ENCODE measurements at places on chromosomes 16 and 17.

- no peak for DNase-seq
Observed at GRCh38 chr16:50351116-50351515, 17.7 kb downstream of the BRD7 start.

- DNase-seq, result no peak
Observed at GRCh38 chr16:48862087-48862532, 252.1 kb upstream of the N4BP1 start.

- DNase-seq, result no peak
Observed at GRCh38 chr17:4087911-4088693, 54.7 kb downstream of the ZZEF1 start.

GRCh38 chr16:66920924-66921680 lies 2.4 kb upstream of the CDH16 start:
- DNase-seq, result no peak

DNA sequence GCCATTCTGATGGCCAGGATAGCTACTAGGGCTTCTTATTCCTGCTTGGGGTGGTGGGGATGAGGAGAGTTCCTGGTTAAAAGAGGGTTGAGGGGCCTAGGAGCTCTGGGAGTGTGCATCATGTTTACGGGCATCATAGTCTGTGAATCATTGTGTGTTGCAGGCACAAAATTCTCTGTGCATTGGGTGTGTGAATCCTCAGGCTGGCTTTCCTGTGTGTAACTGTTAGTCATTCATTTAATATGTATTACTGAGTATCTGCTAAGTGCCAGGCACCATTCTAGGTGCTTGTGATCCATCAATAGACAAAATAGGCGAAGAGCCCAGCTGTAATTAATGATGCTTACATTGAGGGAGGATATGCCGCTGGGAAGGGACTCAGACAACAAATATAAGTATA lies 5.8 kb downstream of the PPY start:
- DNase-seq, result no peak

DNA sequence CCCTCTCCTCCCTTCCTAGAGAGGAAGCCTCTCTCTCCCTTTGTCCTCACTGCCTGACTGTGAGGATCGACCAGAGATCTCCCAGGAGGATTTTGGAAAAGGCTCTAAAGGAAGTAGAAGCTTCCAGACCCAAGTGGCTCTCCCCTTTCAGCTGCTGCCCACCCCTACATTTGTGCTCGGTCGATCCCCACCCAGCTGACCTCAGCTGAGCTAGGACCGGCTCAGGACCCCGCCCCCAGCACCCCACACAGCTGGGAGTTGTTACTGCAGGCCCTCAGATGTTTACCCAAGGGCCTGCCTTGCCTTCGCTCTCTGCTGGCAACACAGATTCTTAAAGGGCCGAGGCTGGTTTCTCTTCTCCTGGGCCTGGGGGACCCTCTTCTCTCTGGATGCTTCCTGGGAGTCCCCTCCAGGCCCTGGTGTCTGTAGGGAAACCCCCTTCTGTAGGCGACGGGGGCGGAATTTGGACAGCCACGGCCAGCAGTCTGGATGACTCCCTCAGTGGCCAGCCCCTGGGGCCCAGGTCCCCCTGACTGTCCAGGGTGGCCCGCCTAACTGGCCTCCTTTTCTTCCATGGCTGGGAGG lies 26.9 kb upstream of the TIMP2 start:
- no peak for DNase-seq

DNA sequence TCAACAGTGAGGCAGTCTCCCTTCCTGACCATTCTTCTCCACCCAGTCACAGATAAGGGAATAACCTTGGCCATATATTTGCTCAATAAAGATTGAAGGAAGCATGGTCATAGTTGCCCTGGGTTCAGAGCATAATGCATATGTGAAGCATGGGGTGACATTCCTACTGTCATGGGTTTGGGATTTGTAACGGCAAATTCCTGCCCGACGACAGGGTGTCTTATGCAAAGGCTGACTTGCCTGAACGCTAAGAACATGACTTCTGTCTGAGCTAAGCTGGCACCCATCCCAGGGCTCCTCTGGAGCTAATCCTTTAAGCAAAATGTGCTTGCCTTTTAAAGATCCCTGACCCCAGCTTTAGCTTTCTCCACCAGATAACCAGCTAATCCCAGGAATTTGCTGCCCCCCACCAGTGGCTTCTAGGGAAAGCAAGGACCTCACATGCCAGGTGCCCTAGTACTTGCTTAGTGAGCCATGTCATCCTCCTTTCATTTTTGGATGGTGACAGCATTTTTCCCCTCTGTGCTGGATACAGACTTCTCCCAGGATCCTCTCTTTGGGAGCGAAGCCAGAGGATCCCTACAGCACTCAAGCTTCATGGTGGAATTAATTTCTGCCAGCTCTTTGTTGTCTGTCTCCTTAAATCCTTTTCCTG lies 11.7 kb downstream of the SLC7A6OS start:
- DNase-seq, result no peak

GRCh38 chr16:10239640-10240039 lies 57.4 kb upstream of the GRIN2A start:
- no peak for DNase-seq

GRCh38 chr17:79946352-79947231 lies 89.1 kb downstream of the TBC1D16 start:
- DNase-seq, result no peak

- no peak for DNase-seq
Observed at GRCh38 chr17:73007407-73007806, 85.1 kb downstream of the SLC39A11 start.

- no peak for DNase-seq
Observed at GRCh38 chr16:88289968-88290401, 92.8 kb upstream of the ZNF469 start.

DNA sequence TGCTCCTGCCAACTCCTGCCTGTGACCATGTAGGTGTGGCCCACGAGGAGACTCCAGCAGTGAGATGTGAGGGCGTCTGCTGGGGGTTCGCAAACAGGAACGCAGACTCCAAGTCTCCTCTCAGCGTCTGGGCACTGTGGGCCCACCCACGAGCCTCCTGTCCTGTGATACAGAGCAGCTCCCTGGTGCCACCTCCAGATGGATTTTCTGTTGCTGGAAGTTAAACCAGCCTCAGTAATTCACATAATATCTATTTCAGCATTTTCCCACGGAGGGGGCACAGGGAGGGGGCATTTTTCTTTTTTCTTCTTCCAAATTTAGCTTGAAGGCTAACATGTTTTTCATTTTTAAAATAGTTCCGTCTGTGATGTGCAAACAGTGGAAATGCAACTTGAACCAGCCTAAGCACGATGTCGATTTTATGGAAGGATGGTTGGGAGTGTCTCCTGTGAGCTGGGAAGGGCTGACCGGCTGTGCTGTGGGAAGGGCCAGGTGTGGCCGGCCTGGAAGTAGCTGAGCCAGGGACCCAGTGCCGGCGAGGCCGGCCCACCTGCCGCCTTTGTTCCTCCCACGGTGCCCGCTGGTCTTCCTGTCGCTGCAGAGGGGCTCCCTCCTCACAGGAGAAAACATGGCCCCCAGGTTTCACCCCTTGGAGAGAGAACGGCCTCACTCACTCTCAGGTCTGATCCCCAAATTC lies 3.9 kb upstream of the RAB40B start:
- DNase-seq, result no peak

- no peak for DNase-seq
Observed at GRCh38 chr17:76683011-76683755, 27.6 kb downstream of the MXRA7 start.

DNA sequence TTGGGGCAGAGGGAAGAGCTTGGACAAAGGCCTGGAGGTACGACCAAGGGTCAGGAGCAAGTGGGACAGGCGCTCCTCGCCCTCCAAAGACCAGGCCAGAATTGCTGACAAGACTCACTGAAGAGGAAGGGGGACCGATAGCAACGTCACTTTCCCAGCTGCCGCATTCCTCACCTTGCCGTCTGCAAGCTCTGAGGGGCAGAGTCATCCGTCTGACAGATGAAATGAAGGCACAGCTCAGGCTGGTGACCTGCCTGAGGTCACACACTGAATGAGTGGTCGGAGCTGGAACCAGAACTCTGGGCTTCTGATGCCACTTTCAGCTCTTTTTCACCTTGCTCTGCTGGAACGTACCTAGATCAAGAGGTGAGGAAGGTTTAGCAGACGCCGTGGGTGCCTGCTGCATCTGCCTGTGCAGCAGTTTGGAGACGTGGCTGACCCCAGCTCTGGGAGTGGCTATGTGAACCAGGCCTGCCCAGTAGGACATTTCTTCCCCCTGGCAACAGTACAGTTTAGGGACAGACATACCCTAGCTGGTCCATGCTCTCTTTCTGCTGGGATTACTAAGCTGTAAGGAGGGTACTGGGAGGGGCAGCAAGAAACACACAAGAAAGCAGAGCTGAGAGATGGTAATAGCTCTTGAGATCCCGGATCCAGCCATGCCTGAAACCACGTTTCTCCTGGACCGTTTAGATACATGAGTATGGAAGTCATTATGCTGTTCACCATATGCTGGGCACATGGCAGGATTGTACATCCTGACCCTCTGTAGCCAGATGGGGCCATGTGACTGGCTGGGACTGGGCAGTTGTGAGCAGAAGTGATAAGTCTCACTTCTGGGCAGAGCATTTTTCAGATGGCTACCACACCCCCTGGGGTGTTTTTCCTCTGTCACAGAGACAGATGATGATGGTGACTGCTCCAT lies 50.9 kb downstream of the IL21R start:
- DNase-seq, result no peak

GRCh38 chr16:22624038-22624799 lies 113.5 kb downstream of the NPIPB5 start:
- no peak for DNase-seq

GRCh38 chr17:3918372-3919122 lies 2.3 kb upstream of the P2RX1 start:
- DNase-seq, result no peak

GRCh38 chr16:68993885-68994284 lies 111.6 kb upstream of the HAS3 start:
- no peak for DNase-seq

GRCh38 chr17:5610956-5611355 lies 26.6 kb upstream of the NLRP1 start:
- no peak for DNase-seq

DNA sequence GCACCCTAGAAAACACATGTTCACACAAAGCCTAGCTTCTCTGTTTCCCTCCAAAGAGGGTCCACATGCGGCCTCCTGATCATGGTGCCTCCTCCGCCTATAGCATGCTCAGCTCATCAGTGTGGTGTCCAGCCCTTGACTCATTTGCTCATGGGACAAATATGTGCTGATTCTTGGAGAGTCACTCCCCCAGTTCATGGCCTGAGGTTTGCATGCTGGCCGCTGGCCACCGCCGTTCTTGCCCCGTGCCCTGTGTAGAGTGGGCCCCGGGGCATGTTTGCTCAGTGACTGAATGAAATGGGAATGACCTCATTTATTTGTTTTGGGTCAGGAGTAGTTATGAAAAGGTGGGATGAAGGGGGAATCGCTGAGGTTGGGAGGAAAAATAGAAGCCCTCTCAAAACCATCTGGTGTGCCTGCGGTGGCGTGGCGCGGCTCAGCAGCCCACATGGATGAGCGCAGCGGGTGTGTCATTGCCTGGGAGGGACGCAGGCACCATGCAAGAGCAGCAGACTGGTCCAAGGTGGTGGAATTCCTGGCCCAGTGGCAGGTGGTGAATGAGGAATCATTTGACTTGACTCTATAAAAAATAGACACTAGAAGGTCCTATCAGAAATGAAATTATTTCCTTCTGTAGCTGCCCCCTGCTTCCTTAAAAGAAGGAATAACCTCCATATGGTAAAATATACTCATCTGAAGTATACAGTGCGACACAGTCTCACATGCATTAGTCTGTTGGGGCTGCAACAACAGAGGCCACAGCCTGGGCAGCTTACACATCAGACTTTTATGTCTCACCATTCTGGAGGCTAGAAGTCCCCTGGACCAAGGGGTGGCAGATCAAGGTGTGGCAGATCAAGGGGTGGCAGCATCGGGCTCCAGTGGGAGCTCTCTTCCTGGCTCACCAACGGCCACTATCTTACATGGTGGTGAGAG lies 31.7 kb downstream of the CRISPLD2 start:
- no peak for DNase-seq

DNA sequence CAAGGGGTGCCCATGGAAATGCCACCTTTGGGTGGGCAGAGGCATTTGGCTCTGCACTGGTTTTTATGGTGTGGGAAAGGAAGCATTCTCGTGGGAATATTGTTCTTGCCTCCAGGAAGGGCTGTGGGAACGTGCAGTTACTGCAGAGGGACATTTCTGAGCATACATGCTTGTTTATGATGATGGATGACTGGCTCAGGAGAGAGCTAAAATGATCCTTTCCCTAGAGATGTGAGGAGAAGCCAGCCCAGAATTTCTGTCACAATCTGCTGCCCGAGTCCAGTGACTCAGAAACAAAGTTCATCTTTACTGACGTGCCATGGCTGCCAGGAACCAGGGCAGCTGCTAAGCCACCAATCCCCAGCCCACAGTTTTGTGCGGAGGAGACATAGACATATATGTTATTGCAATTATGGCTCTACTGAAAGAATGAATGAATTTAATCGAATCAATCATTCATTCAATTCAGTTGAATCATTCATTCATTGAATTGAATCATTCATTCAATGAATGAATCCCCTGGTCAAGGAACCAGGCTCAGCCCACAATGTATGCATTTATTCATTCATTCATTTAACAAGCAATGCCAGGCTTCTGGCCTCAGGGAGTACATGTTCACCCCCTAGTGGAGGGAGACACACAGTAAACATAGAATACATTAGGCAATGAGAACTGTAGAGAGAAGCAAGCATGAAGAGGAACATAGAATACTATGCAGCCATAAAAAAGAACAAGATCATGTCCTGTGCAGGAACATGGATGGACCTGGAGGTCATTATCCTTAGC lies 414.4 kb upstream of the HSBP1 start:
- DNase-seq, result no peak

GRCh38 chr17:80886641-80887573 lies 104.7 kb upstream of the CHMP6 start:
- no peak for DNase-seq

Measured in stimulated activated CD8-positive, alpha-beta memory T cell treated with anti-CD3 and anti-CD28 coated beads, Interleukin-15, amount 100 ng/mL, for 24 hours (primary cell).